ENCODE measurements at places on chromosomes 5 and 9.
A peak's percentile ranks its signal among the peaks of the same experiment; 100 is the strongest.

DNA sequence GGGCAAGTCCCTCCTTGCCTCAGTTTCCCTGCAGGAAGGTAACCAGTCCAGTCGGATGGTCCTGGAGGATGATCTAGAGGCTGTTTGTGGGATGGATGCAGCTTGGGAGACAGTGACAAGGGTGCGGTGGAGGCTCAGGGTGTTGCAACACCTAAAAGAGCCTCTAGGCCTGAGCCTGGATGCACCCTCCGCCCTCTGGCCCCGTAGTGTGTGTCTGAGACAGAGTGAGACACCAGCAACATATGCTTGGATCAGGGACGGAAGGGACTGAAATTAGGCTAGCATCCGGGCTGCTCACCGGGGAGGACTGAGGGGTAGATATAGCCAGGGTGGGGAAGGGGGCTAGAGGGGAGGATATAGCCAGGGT is 1.1 kb downstream of the CRAT start:
- DNase-seq: peak; percentile 67

GRCh38 chr9:107465467-107466451 is 23.8 kb downstream of the KLF4 start:
- peak; percentile 57 for DNase-seq

DNA sequence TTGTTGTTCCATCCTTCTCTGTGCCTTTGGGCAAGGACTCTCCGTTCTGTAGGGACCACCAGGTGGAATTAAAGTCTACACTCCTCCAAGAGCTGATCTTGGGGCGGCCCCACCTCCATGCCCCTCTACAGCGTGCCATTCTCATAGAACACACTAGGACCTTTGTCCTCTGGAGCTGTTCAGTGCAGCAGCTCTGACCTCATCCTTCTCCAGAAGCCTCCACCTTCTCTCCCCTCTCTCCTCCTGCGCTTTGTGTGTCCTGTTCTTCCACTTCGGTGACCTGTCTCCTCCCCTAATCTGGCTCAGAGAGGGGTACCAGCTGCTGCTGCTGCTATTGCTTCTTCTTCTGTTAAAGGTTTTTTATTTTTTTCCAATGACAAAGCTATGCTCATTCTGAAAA is 1.8 kb upstream of the MACROH2A1 start:
- no peak for DNase-seq

- peak; percentile 32 for DNase-seq
Observed at GRCh38 chr9:95753762-95754465, 121.6 kb upstream of the ERCC6L2 start.

DNA sequence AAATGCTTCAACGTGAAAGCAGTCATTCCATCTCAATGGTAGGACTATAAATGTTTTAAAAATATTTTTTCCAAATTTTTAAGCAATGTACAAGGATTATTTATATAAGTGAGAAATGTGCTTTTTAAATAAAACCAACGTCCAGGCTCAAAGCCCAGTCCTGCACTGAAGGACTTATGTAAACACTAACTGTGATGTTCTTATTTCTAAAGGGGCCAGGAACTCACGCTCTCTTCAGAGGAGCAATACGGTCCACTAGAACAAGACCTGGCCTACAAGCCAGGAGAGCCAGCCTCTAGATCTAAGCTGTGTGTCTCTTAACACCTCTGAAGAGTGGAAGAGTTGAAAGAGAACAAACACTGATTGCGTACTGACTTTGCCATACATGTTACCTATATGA is 12.1 kb downstream of the TTLL11 start:
- DNase-seq: no peak

Measured in hematopoietic multipotent progenitor cell treated with erythropoietin and hydrocortisone succinate and interleukin-3 and kit ligand, for 6 days (in vitro differentiated cells).